Myocyte (in vitro differentiated cells): ENCODE measurements at places on chromosomes 6 and 20. TPM values are rescaled to one million over a fixed set of nuclear protein-coding genes. Genes with fewer than 3 reads are reported as not detected.

GRCh38 chr6:33410050-33410710 is 634 bp upstream of the PHF1 start:
- peak; percentile 98 for DNase-seq

DNA sequence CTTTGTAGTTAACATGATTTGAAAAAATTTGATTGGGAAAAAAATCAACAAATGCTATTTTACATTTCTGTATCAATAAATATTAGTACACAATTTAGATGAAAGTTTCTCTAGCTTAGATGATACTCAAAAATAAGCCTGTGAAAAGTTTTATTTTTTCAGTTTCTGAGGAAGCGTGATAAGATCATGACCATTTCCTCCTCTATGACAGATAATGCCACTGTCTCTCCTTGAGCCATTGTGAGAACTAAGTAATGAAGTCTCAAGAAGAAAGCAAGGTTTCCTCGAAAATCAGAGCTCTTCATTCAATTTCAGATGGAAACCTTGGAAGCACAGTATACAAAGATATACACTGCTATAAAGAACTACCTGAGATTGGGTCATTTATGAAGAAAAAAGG is 395.0 kb downstream of the HDGFL1 start:
- DNase-seq = no peak

DNA sequence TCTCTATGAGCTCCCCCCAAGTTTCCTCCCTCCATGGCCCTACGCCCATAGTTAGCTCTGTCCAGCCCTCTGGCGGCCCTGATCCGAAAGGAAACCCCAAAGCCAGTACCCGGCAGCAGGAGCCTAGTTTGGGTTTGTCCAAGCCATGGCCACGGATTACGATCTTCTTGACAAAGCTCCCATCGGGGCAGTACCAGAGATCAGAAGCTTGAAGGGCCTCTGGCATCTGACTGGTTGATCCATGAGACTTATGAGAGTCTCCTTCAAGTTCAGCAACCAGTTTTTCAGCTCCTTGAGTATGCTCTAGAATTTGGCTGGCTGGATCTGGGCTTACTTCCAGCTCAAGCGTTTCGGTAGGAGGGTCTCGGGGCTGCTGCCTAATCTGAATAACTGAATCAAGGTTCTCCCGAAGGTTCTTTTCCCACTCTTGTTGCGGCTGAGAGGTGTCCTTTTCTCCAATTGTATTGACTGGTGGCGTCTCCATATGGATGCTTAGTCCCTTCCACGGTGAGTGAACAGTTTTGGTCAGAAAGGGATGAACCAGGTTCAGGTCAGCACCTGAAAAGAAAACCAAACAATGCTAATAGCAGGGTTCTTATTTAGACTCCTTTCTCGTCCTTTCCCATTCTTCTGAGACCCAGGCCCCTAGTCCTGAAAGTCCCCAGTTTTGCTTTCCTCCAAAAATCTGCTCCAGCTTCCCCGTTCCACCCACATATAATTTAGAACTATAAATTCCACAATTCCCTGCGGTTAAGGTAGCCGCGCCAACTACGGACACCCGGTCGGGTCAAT is 595 bp downstream of the FKBPL start:
- no peak for DNase-seq

DNA sequence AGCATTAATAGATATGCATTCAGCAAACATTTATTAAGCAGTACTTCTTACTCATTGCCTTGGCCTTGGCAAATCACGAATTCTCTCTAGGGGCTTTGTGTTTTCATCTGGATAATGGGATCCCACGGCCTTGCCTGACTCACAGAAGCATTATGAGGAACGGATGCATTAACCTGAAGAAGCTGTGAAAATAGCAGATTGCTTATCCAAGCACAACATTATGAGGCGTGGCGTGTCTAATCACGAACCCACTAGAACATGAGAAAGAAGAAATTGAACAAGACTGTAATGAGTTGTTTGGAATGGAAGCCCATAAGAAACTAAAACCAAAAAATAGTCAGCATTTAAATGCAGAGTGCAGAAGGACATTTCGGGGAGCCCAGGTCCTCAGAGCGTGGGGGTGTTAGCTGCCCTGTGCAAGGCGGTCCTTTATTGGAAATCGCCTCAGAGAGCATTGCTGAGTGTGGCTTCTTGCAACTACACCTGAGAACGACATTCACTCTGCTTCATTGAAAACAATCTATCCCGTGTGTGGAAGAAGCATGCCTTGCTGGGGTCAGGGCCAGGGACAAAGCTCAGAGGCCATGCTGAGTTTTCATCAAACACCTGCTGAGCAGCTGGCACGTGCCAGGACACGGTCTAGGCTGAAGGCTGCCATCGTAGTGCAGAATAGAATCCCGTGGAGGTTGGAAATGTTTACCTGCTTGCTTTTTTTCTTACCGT is 179.9 kb downstream of the ZDHHC14 start:
- DNase-seq = no peak

GRCh38 chr20:24254480-24254879 is 214.9 kb upstream of the SYNDIG1 start:
- no peak for DNase-seq

The SLC26A8 gene
- not detected in 2 replicates for total RNA-seq

The PRND gene
- total RNA-seq = 0.42 TPM in 1 of 2 replicates, not detected in the other

DNA sequence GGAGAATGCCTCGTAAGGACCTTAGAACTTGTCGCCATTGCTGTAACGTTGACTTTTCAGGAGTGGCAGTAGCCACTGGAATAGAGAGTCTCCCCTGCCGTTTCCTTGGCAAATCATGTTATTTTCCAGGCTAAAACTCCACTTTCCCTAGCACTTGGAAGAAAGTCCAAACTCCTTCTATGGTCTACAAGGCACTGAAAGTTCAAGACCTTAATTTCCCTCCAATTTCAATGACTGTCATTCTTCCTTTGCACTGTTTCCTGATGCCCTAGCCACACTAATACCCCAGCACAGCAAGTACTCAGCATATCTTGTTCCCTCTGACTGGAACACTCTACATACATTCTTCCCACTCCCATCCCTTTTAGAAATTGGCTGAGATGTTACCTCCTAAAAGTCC is 1.8 kb upstream of the TBPL1 start:
- DNase-seq = no peak

- DNase-seq = no peak
These were observed 11.4 kb downstream of the SLC2A4RG start for GRCh38 chr20:63750807-63751470.

GRCh38 chr6:14284969-14285590 is 167.5 kb downstream of the CD83 start:
- DNase-seq = no peak

- no peak for DNase-seq
These were observed 165.2 kb downstream of the CLIC5 start for GRCh38 chr6:45850378-45851033.
